Stimulated activated CD4-positive, alpha-beta T cell treated with anti-CD3 and anti-CD28 coated beads, TNF-alpha, amount 100 ng/mL, for 1 hour (primary cell): ENCODE measurements at places on chromosomes 16 and 17.

DNA sequence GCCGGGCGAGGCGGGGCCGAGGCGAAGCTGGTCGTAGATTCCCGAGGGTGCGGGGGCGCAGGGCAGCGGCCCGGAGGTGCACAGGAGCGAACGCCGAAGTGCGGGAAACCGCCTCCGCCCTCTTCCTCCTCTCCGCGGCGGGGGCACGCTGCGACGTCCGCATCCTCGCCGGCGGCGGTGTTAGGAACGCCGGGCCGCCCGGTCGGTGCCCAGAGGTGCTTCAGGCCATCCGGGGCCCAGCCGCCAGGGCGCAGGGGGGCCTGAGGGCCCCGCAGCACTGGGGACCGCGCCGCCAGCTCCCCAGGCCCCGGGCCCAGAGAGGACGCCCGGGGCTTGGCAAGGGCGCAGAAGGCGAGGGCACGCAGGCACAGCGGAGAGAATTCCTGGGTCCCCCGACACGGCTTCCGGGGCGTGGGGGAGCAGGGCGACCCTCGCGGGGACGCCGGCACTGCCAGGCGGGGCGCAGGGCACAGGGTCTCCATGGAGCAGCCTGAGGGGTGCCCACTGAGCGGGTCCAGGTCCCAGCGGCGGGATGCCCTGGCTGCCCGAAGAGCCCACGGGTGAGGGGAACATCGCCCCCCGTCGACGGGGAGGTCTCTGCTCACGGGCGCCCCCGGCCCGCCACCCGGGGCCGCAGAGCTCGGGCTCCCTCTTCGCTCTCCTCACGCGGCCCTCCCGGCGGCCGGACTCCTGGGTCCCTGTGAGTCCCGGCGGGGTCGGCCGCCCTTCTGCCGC is 576 bp downstream of the EPOP start:
- no peak for DNase-seq

GRCh38 chr16:19450186-19450585 is 32.5 kb downstream of the TMC5 start:
- DNase-seq, result no peak

DNA sequence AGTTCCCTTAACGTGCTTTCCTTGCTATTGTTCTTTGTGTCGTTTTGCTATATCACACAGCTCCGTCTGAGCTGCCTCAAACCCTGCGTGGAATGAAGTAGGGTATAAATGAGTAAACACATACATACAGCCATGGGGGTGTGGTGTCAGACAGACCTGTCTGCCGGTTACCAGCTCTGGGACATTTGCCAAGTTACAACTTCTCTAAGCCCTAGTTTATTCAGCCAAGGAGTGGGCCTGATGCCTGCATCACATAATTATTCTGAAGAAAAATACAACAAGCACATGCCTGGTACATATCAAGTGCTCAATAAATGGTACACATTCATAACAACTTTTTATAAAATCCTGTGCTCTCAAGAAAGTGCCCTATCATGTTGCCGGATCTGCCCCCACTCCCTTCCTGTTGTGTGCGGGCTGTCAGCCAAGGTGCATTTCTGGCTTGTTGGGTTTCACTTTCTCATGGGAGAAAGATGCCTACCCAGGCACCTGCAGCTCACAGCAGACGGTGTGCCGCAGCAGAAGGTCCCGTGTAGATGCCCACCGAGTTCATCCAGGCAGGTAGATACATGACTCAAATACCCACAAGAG is 30.5 kb downstream of the SMPD3 start:
- peak; percentile 65 for DNase-seq

DNA sequence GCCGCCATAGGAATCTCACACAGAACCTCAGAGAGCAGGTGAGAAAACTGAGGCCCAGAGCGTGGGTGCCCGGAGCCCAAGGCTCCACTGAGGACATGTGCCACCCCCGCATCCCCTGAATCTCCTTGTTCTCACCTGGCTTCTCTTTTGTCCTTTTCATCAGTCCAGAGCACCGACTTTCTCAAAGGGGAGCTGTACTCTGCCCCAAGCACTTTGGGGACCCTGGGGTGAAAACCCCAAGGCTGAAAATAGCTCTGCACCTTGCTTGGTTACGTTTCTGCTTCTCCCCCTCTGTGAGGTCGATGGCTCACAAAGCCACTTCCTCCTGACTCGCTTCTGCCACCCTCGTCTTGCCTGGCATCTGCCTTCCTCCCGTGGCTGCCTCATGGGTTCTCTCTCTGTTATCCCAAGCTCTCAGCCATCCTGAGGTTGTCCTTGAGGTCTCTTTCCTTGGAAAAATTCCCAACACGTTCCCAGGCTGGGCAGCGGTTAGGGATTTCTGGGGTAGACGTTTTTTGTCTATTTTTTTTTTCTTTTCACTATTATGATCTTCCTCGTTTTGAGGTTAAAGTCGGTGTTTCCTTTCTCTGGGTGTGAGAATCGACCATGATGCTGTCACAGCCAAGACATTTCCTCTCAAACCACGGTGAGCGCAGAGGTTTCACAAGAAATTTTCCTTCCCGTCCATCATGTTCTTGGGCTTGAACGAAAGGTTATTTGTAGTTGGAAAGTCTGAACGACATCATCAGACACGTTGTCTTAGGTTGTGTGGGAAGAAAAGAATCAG is 37.2 kb downstream of the IRF8 start:
- DNase-seq, result peak; percentile 28

DNA sequence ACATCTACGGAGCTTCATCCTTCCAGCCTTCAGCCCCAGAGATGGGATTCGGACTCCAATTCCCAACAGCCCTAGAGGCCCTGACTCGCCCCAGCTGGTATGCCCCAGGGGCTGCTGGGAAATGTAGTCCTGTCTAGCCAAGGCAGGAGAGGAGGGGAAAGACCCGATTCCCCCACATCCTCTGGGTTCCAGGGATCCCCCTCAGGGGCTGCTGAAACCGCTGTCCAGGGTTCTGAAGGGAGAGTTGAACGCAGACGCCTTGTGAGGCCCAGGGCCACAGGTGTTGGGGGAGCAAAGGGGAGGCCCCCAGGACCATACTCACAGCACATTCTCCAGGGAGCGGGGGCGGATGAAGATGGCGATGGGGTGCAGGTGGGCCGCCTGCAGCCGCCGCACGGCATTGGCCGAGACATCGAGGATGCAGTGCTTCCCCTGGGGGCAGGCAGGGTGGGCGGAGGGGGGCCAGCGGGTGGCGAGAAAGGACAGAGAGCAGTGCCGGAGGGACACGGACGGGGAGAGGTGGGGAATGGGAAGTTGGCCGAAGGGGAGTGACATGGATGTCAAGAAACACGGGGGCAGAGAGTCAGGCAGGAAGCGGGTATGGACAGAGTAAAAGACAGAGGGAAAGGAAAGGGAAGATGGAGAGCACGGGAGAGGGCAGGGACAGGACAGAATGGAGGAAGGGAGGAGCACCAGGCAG is 12.6 kb upstream of the ASGR1 start:
- no peak for DNase-seq

- no peak for DNase-seq
These were observed 176.2 kb downstream of the CYLD start for GRCh38 chr16:50917950-50918703.
